Osteocyte (in vitro differentiated cells): ENCODE measurements at places on chromosomes 16 and 17. TPM values are rescaled to one million over a fixed set of nuclear protein-coding genes. Genes with fewer than 3 reads are reported as not detected.

DNA sequence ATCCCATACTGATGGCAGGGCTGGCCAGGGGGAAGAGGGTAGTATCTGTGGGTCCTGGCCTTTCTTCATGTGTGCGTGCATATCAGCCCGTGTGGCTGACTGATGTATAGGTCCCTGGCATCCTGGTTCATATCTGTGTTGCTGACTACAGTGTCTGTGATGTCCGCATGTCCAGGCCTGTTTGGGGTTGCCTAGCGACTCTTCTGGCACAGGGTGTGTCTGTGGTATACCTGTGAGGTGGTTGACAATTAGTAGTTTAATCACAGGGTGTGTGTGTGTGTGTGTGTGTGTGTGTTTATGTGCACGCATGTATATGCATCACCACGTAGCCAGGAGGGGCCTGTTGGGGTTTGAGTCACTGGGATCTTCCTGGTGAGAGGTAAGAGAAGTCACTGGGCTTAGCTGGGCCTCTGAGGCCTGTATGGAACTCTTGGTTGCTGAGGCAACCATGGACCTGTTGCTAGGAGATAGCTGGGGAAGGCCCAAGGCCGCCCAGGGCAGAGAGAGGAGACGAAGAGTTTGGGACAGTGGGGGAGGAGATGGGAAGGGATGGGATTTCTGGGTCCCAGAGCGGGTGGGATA lies 603 bp upstream of the TMEM95 start:
- no peak for DNase-seq
- peaks cover 44% of the 10 kb centered on the region for H3K4me1 ChIP-seq
- no peak overlapping the region for H3K4me3 ChIP-seq
- H3K27me3 ChIP-seq = no peaks in the 10 kb centered on the region
- peak overlapping the region; percentile 43 for H3K27ac ChIP-seq

- no peak overlapping the region for H3K27ac ChIP-seq
- no peak overlapping the region for H3K4me3 ChIP-seq
- no peaks in the 10 kb centered on the region for H3K27me3 ChIP-seq
- DNase-seq = no peak
- peaks cover 37% of the 10 kb centered on the region for H3K36me3 ChIP-seq
- H3K4me1 ChIP-seq = no peaks in the 10 kb centered on the region
These were observed 79.9 kb downstream of the NCOR1 start for GRCh38 chr17:16135461-16135860.

GRCh38 chr16:10297341-10298006 lies 88.4 kb upstream of the ATF7IP2 start:
- no peak for DNase-seq
- H3K27ac ChIP-seq = no peak overlapping the region
- H3K27me3 ChIP-seq = no peaks in the 10 kb centered on the region

- peaks cover 42% of the 10 kb centered on the region for H3K4me1 ChIP-seq
- no peak for DNase-seq
- no peaks in the 10 kb centered on the region for H3K27me3 ChIP-seq
- H3K4me3 ChIP-seq = no peak overlapping the region
These were observed 22.2 kb downstream of the CLTC start for GRCh38 chr17:59641799-59642484.

DNA sequence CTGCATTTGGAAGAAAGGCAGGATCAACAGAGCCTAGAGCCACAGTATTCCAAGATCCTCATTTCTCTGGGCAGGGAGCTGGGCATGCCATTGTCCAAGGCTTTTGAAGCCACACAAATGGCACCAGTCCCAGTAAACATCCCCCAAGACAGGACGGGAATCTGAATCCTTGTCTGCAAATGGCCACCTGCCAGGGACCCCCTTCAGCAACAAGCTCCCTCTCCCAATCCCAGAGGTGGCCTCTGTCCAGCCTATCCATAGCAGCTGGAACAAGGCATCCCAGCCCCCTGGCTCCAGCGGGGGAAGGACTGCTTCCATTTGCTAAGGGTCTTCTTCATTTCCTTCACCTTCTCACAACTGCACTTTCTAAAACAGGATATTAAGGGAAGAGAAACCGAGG lies 204.4 kb downstream of the C16orf78 start:
- no peak overlapping the region for H3K27ac ChIP-seq
- DNase-seq = no peak
- peaks cover 3% of the 10 kb centered on the region for H3K4me1 ChIP-seq
- peaks cover 6% of the 10 kb centered on the region for H3K36me3 ChIP-seq

DNA sequence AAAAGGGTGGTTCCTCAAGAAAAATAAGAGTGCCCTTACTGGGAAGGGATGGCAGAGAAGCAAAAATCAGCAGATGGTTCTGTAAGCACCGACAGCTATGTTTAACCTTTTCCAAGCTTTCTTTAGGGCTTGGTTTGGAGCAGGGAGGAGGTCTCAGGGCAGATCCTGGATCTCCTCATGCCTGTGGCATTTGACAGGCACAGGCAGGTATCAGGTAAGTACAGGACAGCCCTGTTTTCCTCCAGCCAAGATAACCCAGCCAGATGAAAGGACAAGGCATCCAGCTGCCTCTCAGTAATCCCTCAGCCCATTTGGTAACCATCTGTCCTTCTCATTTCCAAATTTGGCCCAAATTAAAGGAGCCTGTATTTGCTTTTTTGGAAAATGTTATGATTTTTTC lies 141.5 kb downstream of the TOX3 start:
- DNase-seq = no peak
- H3K36me3 ChIP-seq = no peaks in the 10 kb centered on the region
- no peaks in the 10 kb centered on the region for H3K4me1 ChIP-seq

DNA sequence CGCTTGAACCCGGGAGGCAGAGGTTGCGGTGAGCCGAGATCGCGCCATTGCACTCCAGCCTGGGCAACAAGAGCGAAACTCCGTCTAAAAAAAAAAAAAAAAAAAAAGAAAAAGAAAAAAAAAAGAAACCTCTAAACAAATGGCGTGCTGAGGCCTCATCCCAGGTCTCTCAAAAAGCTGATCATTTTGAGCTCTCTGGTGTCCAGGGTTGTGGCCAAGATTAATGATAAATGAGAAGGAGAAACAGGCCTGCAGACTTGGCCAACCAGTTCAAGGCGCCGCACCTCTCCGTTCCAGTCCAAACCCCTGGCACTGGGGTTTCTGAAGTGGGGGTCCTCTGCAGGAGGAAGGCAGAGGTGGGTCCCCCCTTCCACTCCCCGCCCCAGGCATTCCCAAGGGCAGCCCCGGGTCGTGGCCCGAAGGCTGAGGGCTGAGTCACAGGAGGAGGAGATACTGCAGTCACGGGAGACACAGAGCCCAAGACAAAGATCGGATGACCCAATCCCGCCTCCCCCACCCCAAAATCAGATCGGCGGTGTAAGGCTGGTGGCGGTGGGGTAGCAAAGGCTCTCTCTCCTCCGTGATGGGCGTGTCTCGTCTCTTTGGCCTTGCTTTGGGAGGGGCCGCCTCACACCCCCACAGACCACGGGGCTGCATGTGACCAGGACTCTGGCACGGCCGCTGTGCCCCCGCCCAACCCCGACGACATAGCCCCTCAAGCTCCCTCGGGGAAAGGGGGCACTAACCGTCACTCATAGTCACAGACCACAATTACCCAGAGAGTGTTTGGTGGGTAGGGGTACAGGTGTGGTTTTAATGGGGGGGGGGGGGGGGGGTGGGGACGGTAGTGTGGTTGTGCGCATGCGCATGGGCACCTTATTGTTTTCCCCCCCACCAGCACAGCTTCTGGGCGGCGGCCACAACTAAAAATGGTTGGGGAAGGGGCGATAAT lies 1.1 kb downstream of the VAT1 start:
- H3K4me3 ChIP-seq = peak overlapping the region; percentile 94
- H3K27me3 ChIP-seq = no peaks in the 10 kb centered on the region
- DNase-seq = no peak
- peaks cover 31% of the 10 kb centered on the region for H3K4me1 ChIP-seq
- H3K27ac ChIP-seq = peak overlapping the region; percentile 96
- H3K36me3 ChIP-seq = peaks cover 14% of the 10 kb centered on the region

- peaks cover 15% of the 10 kb centered on the region for H3K36me3 ChIP-seq
- H3K4me1 ChIP-seq = peaks cover 10% of the 10 kb centered on the region
- no peak overlapping the region for H3K27ac ChIP-seq
- no peaks in the 10 kb centered on the region for H3K27me3 ChIP-seq
- no peak overlapping the region for H3K4me3 ChIP-seq
- no peak for DNase-seq
These were observed 4.5 kb downstream of the FBXL19 start for GRCh38 chr16:30927789-30928378.

- peaks cover 47% of the 10 kb centered on the region for H3K27me3 ChIP-seq
- H3K27ac ChIP-seq = no peak overlapping the region
- H3K36me3 ChIP-seq = no peaks in the 10 kb centered on the region
- DNase-seq = no peak
- H3K4me3 ChIP-seq = no peak overlapping the region
- peaks cover 9% of the 10 kb centered on the region for H3K4me1 ChIP-seq
These were observed 78.4 kb upstream of the NKD1 start for GRCh38 chr16:50469744-50470321.

DNA sequence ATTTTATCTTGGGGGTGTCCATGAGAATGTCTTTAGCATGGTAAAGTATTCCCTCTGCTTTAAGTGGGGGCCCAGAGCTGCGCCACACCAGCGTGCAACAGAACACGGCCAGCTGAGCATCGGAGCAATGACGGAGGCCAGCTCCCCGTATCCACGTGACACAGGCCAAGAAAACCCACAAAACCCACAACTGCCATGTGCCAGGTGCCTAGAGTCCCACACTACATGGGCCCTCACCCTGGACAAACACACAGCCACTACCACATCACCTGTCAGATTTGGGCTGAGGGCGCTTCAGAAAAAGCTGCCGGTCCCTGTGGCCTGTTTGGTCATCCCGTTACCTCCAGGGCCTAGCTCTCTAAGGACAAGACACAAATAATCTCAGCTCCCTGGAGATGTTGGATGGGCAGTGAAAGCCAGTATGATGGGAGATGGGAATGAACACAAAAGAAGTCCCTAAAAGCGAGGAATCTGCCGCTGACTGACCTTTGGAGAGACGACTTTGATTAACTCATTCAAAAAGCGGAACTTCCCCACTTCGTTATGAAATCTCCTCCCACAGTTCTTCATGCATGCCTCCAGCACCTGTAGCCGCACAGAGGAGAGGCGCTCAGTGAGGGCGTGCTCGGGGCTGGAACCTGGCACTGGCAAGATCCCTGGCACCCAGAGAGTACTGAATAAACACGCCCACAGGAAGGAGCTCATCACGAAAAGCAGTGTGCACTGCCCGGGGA lies 17.1 kb downstream of the GGA3 start:
- no peak overlapping the region for H3K4me3 ChIP-seq
- H3K4me1 ChIP-seq = peaks cover under 1% of the 10 kb centered on the region
- H3K27ac ChIP-seq = no peak overlapping the region
- DNase-seq = no peak
- H3K27me3 ChIP-seq = no peaks in the 10 kb centered on the region

The KAT2A gene
- 38.5 and 40.4 TPM in 2 replicates for total RNA-seq

The KRTAP2-1 gene
- total RNA-seq = not detected in 2 replicates

The ZNF785 gene
- 14.8 and 19.8 TPM in 2 replicates for total RNA-seq

The MT1F gene
- total RNA-seq = 12.7 and 14.9 TPM in 2 replicates

The ZDHHC1 gene
- total RNA-seq = 13.5 and 15.4 TPM in 2 replicates

The CTRL gene
- total RNA-seq = 0.39 and 0.91 TPM in 2 replicates
